ENCODE measurements at places on chromosomes 13 and 19. TPM values are rescaled to one million over a fixed set of nuclear protein-coding genes. Genes with fewer than 3 reads are reported as not detected.
A peak's percentile ranks its signal among the peaks of the same experiment; 100 is the strongest.

DNA sequence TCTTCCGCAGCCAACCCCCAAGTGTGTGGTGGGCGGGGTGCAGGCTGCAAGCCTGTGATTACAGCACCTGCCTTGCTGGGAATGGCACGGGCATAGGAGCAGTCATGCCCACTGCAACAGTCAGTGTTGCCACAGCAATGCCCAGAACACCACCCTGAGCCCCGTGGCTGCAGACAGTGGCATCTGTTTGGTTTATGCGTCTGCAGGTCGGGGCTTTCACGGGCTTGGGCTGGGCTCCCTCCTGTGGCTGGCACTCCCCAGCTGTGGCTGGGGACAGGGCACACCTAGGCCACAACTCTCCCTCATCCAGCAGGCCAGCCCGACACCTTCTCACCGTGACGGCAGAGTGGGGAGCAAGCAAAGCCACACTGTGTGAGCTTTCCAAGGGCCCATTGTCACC, 115.3 kb upstream of the C1QTNF9B start:
- H3K27me3 ChIP-seq: no peaks in the 10 kb centered on the region
- H3K4me3 ChIP-seq: no peak overlapping the region
- DNase-seq: no peak
- no peaks in the 10 kb centered on the region for H3K4me1 ChIP-seq
- no peaks in the 10 kb centered on the region for H3K36me3 ChIP-seq
- no peak overlapping the region for H3K27ac ChIP-seq

DNA sequence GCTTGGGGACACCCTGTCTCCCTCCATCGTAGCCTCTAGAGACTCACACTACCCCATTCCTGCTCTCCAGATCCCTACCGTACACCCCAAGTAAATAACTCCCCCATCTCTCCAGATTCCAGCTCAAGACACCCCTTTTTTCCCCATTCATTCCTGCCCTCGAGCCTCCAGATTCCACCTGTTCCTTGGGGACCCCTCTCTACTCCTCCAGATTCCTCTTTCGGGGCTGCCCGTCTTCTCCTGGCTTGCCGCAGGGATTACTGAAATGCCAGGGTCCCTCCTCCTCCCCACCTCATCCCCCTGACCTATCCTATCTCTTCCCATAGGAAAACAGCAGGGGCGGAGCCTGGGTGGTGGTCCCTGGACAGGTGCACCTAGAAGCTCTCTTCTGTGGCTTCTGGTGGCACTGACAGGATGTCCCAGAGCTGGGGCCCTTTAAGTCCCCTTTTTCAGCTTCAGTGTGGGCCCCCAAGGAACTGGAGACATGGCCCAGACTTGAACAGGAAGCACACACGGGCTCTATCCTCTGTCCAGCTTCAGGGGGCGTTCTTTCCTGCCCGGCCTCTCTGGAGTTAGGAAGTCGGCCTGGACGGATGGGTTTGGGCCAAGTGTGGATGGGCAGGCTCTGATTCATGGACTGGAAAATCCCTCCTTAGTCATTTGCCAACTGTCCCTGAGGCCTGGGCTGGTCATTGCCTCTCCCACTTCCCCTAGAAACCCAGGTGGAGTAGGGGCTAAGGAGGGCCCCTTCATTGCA, 1.2 kb downstream of the ZSWIM4 start:
- H3K4me1 ChIP-seq: peaks cover 37% of the 10 kb centered on the region
- no peaks in the 10 kb centered on the region for H3K36me3 ChIP-seq
- peak overlapping the region; percentile 94 for H3K27ac ChIP-seq
- H3K4me3 ChIP-seq: peak overlapping the region; percentile 74
- no peaks in the 10 kb centered on the region for H3K27me3 ChIP-seq

The ZNF132 gene
- total RNA-seq: not detected

- no peaks in the 10 kb centered on the region for H3K4me1 ChIP-seq
- H3K27me3 ChIP-seq: no peaks in the 10 kb centered on the region
- no peak for DNase-seq
- H3K36me3 ChIP-seq: no peaks in the 10 kb centered on the region
Measured at GRCh38 chr13:81498969-81499368, 1158.0 kb upstream of the SPRY2 start.

- no peak overlapping the region for H3K27ac ChIP-seq
- H3K4me1 ChIP-seq: no peaks in the 10 kb centered on the region
- H3K4me3 ChIP-seq: no peak overlapping the region
Measured at GRCh38 chr19:55315956-55316525, 9.1 kb downstream of the TMEM150B start.

The RLN3 gene
- not detected for total RNA-seq

DNA sequence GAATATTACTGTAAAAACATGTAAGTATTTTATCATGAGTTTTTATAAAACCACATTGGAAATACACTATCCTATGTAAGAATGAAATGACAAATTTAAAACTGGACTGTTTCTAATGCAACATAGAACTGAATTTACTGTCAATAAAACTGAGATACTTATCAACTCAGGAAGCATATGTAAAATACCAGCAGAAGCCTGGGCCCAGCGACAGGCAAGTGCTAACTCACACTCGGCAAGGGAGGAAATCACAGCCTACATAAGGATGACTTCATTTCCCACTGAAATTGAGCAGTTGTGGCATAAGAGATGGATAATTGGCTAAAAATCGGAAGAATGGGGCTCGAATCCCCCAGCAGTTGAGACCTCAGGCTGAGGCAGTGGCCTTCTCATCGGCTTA, 12.1 kb downstream of the PROZ start:
- DNase-seq: no peak
- H3K4me1 ChIP-seq: no peaks in the 10 kb centered on the region
- H3K27me3 ChIP-seq: no peaks in the 10 kb centered on the region
- H3K36me3 ChIP-seq: peaks cover 3% of the 10 kb centered on the region

DNA sequence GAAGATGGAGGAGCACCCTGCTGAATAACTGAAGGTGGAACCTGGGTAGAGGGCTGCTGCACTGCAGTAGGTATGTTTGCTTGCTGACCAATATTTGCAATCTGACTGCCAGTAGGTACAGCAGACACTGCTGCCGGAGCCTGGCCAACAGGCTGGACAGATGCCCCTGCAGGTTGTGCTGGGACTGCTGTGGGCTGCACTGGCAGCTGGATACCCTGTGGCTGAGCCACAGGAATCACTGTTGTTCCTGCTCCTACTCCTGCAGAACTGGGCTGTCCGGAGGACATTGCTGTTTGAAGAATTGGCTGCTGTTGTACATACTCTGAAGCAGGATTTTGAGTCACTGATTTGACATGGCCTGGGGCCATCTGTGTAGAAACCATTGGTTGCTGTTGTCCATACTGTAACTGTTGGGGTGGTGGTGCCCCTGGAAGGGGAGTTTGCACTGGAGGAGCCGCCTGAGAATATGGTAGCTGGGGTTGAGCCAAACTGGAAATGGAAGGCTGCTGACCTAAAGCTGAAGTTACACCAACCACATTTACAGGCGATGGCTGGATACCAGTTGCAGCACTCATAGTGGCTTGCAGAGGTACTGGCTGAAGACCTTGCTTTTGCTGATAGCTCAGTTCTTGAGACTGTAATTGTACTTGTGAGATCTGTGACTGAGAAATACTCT, 2.2 kb downstream of the TSC22D1 start:
- no peak overlapping the region for H3K27ac ChIP-seq
- no peaks in the 10 kb centered on the region for H3K27me3 ChIP-seq
- H3K4me3 ChIP-seq: no peak overlapping the region
- no peak for DNase-seq
- peaks cover 3% of the 10 kb centered on the region for H3K4me1 ChIP-seq

DNA sequence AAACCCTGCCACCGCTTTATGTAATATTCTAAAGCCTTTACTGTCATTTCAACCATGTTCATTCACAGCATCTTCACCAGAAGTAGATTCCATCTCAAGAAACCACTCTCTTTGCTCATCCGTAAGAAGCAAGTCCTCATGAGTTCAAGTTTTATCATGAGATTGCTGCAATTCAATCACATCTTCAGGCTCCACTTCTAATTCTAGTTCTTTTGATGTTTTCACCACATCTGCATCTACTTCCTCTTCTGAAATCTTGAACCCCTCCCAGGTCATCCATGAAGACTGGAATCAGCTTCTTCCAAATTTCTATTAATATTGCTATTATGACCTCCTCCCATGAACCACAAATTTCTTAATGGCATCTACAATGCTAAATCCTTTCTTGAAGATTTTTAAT, 83.9 kb downstream of the FOXO1 start:
- H3K4me3 ChIP-seq: no peak overlapping the region
- no peaks in the 10 kb centered on the region for H3K27me3 ChIP-seq
- DNase-seq: no peak
- H3K36me3 ChIP-seq: no peaks in the 10 kb centered on the region
- H3K4me1 ChIP-seq: no peaks in the 10 kb centered on the region

The MISP gene
- total RNA-seq: 38.2 TPM

DNA sequence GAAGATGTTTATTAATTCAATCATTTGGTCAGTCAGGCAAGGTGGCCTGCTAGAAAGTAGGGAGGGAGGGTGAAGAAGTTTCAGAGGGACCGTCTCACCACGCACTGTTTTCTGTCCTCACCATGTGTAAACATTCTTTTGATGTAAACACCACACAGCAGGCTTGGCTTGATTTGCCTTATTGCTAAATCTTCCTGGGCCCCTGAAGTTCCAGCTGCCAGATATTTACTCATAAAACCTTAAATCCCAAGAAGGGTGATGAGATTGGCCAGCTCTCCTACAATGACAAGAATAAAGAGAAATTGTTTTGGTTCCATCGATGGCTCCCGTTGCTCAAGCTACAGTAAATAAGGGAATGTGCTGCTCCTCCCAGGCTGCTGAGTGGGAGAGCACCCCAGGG, 198.2 kb upstream of the TMTC4 start:
- no peak for DNase-seq
- no peak overlapping the region for H3K27ac ChIP-seq
- no peaks in the 10 kb centered on the region for H3K4me1 ChIP-seq

DNA sequence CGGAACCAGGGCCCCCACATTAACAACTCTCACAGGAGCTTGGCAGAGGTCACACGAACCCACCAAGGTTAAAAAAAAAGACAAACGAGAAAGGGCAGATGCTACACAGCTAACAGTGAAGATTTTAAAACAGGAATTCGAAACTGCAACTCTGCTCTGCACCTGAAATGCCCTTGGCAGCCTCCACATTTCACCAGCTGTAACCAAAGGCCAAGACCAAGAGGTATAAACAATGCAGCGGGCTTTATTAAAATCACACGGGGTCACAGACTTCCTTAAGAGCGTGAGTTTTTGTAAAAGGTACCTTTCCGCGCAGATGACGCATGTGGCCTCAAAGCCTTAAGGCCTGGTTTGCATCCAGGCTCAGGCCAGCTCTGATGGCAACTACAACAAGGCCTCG, 88.2 kb downstream of the STK24 start:
- no peak for DNase-seq
- no peak overlapping the region for H3K4me3 ChIP-seq
- no peaks in the 10 kb centered on the region for H3K27me3 ChIP-seq
- no peaks in the 10 kb centered on the region for H3K36me3 ChIP-seq
- no peak overlapping the region for H3K27ac ChIP-seq

DNA sequence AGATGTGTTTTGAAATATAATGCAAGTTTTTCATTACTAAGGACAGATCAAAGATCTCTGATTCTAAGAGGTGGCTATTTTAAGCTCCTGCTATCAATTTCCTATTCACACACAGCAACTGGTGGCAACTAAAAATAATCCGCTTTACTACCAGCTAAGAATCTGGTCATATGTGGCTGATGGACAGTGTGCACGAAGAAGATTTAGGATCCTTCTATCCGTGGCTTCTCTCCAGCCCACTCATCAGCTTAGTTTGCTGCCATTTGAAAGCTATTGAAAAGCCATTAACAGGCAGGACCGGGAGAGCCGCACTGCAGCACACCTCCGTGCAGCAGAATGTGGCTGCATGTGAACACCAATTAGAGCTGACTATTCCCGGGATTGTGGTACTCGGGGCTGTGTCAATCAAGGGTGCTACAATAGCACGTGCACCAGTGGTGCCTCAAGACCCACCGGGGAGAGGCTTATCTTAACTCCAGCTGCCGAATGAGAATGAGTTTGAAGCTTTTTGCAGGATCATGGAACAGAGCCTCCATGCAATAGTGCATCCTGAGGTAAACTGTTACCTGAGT, at the start of gene MYO16:
TSS of gene MYO16 (plus strand) at position 431 of the 572 bp plus-strand sequence. CDS start 234 bp downstream, outside the sequence.
- peaks cover 18% of the 10 kb centered on the region for H3K27me3 ChIP-seq
- H3K4me1 ChIP-seq: no peaks in the 10 kb centered on the region
- H3K27ac ChIP-seq: no peak within 1 kb of the TSS
- H3K4me3 ChIP-seq: no peak within 1 kb of the TSS
- DNase-seq: no peak
- no peaks in the 10 kb centered on the region for H3K36me3 ChIP-seq

- H3K4me3 ChIP-seq: no peak overlapping the region
- H3K27ac ChIP-seq: no peak overlapping the region
- peaks cover 16% of the 10 kb centered on the region for H3K4me1 ChIP-seq
- H3K36me3 ChIP-seq: no peaks in the 10 kb centered on the region
- no peak for DNase-seq
Measured at GRCh38 chr13:40966298-40966697, 52.8 kb downstream of the ELF1 start.

DNA sequence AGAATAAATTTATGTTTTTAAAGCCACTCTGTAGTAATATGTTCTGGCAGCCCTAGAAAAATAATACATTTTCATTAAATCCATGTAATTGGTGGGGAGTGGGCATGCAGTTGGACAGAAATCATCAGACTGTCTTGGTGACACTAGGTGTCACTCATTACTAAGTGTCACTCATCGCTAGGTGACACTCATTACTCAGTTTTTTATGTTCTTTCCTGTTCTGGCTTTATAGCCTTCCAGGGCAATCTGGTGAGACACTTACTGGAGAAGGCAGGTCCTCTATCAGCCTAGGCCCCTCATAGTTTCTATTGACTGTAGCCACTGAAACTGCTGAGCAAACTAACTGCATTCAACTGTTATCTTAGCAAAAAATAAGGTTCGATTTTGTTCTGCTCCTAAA, 542.1 kb downstream of the SLITRK1 start:
- H3K4me1 ChIP-seq: no peaks in the 10 kb centered on the region
- no peak for DNase-seq
- H3K4me3 ChIP-seq: no peak overlapping the region
- H3K36me3 ChIP-seq: no peaks in the 10 kb centered on the region
- H3K27ac ChIP-seq: no peak overlapping the region

- H3K4me1 ChIP-seq: peaks cover 64% of the 10 kb centered on the region
- peak overlapping the region; percentile 96 for H3K27ac ChIP-seq
- H3K4me3 ChIP-seq: peak overlapping the region; percentile 94
- peaks cover 6% of the 10 kb centered on the region for H3K36me3 ChIP-seq
- DNase-seq: no peak
Measured at GRCh38 chr19:55640043-55640576, 692 bp upstream of the ZNF580 start.

- H3K36me3 ChIP-seq: no peaks in the 10 kb centered on the region
- H3K4me1 ChIP-seq: no peaks in the 10 kb centered on the region
- H3K27ac ChIP-seq: no peak overlapping the region
- no peak overlapping the region for H3K4me3 ChIP-seq
- H3K27me3 ChIP-seq: no peaks in the 10 kb centered on the region
- DNase-seq: no peak
Measured at GRCh38 chr13:29893438-29893837, 43.0 kb upstream of the UBL3 start.

- H3K4me3 ChIP-seq: no peak overlapping the region
- no peak for DNase-seq
- H3K27ac ChIP-seq: no peak overlapping the region
- peaks cover 16% of the 10 kb centered on the region for H3K4me1 ChIP-seq
Measured at GRCh38 chr13:41701676-41702075, 244.3 kb downstream of the RGCC start.

The VSTM2B gene
- not detected for total RNA-seq

GRCh38 chr13:98685146-98685545, 67.3 kb downstream of the SLC15A1 start:
- no peak for DNase-seq
- H3K4me3 ChIP-seq: no peak overlapping the region
- no peaks in the 10 kb centered on the region for H3K36me3 ChIP-seq
- no peaks in the 10 kb centered on the region for H3K27me3 ChIP-seq
- H3K27ac ChIP-seq: no peak overlapping the region

Measured in HCT116 (cell line).